ENCODE measurements at places on chromosomes 2 and 18. TPM values are rescaled to one million over a fixed set of nuclear protein-coding genes. Genes with fewer than 3 reads are reported as not detected.

- peak; percentile 35 for DNase-seq
These were observed 7.6 kb downstream of the ZFP36L2 start for GRCh38 chr2:43218702-43219382.

DNA sequence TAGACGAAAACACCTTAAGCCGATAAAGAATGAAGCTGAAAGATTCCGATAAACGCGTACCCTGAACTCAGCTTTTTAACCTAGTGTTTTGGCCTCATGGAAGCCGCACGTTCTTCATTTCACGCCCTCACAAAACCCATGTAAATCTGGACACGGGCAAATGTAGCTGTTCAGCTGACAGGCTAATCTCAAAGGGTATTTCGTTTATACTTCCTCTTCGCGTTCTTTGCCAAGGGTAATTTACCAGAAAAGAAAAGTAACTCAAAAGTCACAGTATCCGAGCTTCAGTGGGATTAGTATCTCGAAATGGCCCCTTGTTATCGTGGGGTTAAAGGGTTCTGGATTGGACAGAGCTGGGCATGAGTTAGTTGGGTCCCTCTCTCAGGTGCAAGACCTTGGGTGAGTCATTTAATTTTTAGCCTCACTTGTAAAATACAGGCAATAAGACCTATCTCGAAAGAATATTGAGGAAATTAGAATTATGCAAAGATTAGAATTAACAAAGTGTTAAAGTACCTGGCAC, 22.0 kb upstream of the STPG4 start:
- DNase-seq, result no peak

DNA sequence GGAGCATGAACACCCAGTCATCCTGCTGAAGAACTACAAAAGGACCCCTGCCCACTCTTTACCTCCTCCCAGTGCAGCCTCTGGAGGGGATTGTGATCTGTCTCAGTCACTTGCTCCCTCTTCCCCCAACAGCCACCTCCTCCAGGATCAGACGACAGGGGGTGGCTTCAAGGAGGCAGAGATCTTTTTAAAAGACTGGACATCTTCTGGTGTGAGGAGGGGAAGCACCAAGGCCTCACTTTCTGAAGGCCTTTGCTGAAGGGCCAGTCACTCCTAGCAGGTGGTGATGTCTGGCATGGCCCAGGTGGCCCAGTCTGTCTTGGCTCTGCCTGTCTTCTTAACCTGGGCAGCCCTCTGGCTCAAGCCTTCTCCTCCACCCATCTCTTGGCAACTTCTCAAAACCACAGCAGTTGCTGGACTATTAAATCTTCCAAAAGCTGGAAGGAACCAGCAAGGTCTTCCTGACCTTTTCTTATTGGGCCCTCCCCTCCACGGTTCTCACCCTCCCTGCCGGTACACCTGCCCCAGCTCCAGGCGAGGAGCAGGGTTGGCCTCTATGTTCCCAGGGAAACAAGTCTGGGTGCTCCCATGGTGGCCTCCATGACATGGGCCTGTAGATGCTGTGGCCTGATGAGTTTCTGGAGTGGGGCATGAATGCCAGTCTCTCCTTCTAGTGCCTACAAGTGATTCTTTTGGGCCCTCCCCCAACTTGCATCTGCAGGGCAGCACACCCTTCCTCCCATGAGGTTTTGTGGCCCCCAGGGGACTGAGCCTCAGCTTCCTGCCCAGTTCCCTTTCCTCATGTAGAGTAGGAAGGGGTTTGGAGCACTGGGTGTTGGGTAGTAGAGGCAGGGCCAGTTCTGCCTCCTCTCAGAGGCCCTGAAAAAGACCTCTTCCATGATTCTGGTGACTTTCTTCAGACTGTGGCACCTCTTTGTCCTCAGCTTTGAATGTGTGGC, 5.0 kb upstream of the ATP6V1B1 start:
- no peak for DNase-seq

- no peak for DNase-seq
These were observed 1.7 kb upstream of the SMARCAL1 start for GRCh38 chr2:216410550-216410949.

GRCh38 chr2:74538881-74539339, 9.2 kb downstream of the HTRA2 start:
- DNase-seq, result no peak

DNA sequence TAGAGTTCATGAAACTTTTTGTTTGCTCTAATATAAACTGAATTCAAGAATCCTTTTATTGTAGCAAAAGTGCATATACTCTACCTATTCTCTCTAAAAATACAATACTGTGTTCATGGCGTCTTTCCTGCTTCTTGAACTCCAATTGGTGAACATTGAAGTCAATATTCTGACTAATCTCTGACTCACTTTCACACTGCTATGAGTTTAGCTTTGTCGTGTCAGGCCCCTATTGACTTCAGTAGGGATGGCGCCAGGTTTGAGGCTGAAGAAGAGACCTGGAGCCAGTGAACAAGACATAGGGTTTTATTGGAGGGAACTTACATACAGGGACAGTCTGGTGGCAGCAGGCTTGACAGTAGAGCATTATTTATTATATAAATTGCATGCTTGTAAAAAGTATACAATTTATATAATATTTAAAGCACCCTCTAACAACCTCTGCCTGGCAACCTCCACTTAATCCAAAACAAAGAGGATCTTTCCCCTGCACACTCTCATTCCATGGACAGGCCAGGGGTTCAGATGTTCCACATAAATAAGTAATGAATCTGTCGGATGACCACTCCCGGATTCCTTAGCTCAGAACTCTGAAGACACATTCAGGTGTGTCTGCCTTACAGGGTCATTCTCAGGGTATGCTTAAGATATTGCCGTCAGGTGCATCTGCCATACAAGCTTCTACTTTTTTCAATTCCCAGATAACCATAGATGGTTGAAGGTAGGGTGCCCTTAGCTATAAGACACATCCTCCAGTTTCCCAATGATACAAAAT, 141.0 kb downstream of the CERS6 start:
- DNase-seq, result peak; percentile 42

- DNase-seq, result peak; percentile 69
These were observed 490.6 kb upstream of the LINC00305 start for GRCh38 chr18:64639536-64639935.

- DNase-seq, result peak; percentile 76
These were observed 200.4 kb downstream of the INO80D start for GRCh38 chr2:205885492-205886099.

DNA sequence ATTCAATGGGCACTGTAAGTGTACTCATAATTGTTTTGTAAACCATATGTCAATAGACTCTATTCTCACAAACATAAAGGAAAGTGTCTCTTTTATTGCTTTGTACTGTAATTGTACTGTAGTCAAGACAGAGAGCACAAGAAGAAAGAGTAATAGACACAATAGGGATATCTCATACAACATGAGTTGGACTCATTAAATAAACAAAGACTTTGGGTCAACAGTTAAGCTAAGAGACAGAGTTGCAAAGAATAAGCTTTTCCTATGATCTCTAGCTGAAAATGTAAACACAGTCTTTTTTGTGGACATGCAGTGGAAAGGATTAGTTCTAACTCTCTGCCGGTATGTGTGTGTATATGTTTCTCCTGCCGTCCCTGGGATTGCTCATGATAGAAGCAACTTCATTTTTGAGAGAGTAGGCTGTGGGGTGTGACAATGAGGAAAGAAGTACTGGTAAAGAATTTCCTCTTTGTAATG, 13.9 kb upstream of the KYNU start:
- DNase-seq, result no peak

- DNase-seq, result no peak
These were observed 18.0 kb downstream of the LRRC30 start for GRCh38 chr18:7248877-7249276.

GRCh38 chr18:3248062-3248657, 559 bp downstream of the MYL12A start:
- no peak for DNase-seq

DNA sequence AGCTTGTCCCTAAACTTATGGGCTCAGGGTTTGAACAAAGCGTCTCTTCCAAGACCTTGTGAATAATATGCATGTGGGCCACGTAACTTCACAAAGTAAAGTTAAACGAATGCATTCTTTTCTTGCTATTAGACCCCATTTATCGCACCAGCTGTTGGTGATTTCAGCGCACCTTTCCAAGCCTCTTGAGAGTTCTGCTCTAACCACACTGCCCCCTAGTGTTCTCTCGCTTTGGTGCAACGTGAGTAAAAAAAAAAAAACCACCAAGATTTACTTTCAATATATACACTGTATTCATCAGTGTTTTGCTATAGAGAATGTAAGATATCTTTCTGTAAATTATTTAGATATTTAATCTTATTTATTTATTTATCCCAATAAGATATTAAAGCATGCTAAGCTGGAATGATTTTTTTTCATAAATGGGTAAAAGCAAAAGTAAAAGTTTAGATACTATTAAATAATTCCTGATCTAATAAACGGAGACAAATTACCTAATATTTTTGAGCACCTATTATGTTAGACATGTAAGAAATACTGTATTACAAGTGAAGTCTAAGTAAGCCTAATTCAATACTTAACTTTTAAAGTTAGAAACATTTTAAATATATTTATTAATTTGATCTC, 459.5 kb downstream of the DLGAP1 start:
- DNase-seq, result peak; percentile 47

DNA sequence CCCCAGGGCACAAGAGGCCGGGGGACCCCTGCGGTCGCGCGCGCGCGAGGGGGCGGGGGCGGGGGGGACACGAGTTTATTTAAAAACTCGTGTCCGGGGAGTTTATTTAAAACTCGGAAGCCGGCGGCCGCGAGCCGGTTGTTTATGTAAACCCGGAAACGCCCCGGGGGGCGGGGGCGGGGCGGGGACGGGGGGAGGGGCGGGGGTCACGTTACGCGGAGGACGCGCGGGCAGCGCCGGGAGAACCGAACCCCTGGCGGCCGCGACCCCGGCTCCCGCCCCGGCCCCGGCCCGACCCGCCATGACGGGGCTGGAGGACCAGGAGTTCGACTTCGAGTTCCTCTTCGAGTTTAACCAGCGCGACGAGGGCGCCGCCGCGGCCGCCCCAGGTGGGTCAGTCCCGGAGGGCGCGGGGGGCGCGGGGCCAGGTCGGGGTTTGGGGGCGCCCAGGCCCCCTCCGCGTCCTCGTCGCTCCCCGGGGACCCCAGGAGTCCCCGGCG, 4.4 kb downstream of the NFATC1 start:
- no peak for DNase-seq

- DNase-seq, result no peak
These were observed 18.9 kb downstream of the AOX1 start for GRCh38 chr2:200604571-200605255.

DNA sequence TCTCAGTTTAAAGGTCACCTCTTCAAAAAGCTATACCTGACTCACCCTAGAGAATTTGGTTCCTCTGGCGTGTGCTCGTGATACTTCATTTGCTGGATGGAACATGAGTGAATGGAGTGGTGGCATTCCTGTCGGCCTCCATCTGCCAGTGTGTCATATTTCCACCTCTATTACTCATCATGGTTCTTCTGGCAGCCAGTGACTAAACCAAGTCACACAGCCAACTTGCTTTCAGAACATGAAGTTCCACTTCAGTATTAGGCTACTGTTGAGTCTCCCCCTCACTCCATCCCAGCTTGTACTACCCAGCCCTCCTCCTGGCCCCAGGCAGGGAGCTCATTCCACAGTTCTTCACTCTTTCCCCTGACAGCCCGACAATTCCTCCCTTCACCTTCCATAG, 169.8 kb downstream of the MREG start:
- DNase-seq, result peak; percentile 77

DNA sequence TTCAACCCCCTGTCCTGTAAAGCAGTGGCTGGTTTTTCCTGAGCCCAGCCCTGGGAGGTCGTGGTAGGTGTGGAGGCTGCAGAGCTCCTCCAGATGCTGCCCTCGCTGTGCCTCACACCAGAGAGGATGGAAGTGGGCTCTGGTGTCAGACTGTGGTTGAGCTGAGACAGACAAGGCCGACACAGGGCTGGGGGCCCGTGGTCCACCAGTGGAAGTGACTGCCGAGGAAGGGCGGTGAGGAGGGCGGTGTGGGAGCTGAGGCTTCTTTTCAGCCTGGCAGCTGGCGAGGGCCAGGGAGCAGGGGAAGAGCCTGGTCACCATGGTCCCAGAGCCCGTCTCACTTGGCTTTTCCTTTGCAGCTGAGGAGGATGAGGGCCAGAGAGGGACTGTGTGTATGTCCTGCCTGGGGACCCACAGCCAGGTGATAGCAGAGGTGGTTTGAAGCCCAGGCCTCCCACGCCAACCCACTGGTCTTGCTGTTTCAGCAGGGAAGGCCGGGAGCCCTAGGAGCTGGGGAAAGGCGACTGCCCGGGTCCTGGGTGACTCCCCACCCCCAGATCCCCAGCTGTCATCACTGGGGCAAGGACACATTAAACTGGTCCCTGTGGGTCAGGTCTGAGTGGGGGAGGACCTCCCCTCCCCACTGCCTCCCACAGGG, 8.5 kb downstream of the SFTPB start:
- DNase-seq, result no peak

GRCh38 chr2:173997269-173997668, 32.1 kb upstream of the SP3 start:
- no peak for DNase-seq

DNA sequence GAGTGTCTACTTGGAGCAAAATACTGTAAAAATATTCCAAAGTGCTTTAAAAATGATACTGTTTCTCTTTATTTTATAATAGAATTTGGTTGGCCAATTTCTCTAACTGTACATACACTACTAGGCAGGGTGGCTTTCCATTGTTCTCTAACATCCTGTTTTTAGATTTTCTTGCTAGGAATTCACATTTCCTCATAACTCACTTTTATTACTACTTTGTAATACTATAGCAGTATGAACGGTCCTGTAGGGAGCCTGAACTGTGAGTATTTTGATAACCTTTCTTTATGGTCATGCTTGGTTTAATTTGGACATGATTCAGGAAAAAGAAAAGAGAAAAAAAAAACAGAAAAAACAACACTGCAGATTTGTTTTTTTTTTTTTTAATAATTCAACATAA, 37.8 kb downstream of the GCG start:
- peak; percentile 21 for DNase-seq

DNA sequence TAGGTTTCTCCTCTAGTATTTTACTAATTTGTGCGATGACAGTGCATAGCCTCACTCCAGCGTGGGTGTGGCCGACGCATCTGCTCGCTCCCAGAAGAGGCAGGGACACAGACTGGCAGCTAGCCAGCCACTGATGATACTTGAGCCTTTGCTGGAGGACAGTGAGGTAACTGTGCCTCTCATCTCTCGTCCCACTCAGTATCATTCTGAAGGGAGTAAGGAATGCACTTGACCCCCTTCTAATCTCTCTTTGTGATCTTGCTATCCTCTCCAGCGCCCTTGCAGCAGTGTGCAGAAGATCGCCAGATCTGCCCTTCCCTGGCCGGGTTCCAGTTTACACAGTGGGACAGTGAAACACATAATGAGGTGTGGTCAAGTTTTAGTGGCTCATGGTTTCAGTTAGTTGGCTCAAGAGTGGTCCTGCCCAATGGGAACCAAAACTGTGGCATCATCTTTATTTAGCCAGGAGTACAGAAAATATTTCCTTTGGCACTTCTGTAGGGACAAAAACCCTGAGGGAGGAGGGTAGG, 17.5 kb downstream of the NCAPH start:
- no peak for DNase-seq

GRCh38 chr18:11511434-11512095, 97.8 kb upstream of the SLC35G4 start:
- DNase-seq, result no peak

GPR35 gene
- 0.17 TPM for total RNA-seq

HOXD13 gene
- total RNA-seq, result 4.2 TPM

TEKT4 gene
- total RNA-seq, result not detected

IHH gene
- 0.03 TPM for total RNA-seq

FSHR gene
- total RNA-seq, result not detected

STPG4 gene
- 4.4 TPM for total RNA-seq

APCDD1 gene
- total RNA-seq, result not detected

NPHP1 gene
- total RNA-seq, result 17.4 TPM

SPP2 gene
- not detected for total RNA-seq

SLC5A7 gene
- not detected for total RNA-seq
